ENCODE measurements at places on chromosomes 3 and 15.

DNA sequence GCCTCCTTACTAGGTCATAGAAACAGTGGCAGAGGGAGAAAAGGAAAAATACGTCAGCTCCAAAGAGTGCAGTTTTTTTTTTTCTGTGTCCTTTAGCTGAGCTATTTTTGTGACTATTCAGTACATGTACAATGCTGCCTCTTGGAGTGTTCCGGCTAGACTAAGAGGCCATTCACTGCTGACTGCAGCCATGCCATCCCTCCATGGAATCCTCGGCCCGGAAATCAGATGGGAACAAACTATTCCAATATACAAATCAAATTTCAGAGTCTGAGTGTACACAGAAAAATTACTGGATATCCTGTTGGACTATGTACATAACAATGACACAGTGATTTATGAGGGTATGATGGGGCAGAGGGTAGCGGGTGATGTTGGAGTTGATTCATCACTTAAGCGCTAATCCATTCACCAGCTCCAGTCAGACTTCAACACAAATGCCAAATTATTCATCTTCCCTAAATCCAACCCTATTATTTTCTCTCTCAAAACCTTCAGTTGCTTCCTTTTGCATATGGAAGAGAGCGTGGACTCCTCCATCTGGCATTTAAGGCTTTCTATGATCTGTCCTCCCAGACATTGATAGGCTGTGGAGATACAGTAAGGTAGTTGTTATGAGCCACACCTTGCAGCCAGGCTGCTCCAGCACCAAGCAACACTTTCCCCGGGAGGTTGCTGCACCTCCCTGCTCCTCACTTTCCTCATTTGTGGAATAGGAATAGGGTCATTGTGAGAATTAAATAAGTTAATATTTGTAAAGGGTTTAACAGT lies 109.1 kb downstream of the LPP start:
- DNase-seq = no peak

DNA sequence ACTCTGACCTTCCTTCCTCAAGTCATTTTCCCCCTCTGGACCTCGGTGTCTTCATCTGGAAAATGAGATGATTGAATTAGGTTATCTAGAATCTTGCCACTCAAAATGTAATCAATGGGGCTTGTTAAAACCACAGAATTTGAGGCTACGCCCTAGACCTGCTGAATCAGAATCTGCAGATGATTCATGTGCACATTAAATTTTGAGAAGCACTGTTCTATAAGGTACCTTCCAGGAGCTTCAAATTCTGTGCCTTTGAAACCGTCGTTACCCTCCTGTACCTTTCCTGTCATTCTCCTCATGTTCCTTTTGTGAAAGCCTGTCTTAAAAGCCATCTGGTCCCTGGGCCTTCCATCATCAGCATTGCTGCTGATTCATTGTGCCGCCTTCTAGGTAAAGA lies 172.4 kb upstream of the TOPAZ1 start:
- DNase-seq = no peak

DNA sequence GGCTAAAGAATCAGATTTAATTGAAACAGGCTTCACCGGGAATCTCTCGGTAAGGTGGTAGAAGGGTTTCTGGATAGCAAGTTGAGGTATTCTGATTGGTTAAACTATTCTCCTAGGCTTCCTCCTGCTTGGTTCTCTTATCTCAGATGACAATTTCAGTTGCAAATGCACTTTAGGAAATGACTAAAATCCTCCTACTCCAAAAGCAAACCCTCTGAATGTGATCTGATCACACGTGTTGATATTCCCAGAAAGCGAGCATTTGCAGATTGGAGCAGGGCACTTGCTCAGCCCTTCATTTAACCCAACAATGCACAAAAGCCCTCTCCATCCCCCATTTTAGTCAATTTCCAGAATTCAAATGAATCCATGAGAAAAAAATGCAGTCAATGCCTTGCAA lies 55.6 kb upstream of the ICE2 start:
- DNase-seq = no peak

DNA sequence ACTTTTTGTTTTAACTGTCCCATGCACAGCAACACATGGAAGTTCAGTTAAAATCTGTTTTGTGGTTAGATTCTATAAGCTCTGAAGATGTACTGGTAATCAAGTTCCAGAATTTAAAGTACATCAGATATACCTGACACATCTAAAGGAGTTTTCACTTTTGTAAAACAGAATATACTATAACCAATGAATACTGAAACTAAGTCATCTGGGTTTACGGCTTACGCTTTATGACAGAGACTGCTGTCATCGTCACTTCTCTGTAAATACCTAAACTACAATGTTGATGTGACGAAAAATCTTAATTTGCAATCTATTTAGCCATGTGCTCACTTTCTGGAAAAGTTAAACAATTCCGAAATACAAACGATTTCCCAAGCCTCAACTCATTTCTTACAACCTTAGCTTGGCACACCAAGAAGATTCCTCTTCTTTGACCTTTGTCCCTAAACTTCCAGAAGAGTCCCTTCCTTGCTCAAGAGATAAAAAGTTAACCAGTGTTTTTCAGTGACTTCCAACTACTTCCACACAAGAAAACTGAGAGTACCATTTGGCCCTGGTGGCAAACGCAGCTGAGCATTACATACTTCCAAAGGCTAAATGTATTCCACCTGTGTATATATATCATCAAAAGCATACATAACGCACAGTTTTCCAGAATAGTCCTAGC lies 56.8 kb upstream of the NEK10 start:
- DNase-seq = no peak

DNA sequence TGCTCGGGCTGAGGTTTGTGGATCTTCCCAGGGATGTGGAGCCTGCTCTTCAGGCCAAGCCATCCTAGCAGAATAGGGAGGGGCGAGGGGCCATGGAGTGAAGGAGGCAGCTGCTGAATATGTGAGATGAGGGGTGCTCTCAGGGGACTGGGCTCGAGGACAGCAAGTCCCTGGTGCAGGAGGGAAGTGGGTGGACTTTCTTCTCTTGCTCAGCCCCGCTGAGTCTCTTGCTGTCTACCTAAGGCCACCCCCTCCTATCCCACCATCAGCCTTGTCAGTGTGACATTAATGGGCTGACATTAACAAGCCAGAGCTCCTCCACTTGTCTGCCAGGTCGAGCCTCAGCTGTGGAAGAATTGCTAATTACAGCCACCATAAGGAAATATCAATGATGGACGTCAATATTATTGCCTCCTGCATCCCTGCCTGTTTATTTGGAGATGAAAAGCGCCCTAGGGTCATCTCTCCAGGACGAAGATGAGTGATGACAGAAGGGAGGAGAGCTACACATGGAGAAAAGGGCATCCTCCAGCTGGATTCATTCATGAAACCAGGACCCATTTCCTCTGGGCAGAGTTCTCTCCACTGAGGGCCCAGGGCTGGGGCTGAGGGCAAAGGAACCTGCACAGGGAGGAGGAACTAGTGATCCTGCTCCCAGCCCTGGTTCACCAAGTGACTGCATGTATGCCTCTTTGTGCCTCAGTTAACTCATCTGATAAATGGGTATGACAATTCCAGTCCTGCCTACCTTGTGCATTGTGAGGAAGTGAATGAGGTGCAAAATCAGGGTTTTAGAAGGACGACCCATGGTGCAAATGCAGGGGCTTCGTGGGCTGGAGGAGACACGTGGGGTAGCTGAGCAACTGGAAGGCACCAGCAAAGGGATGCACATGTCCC lies 34.9 kb upstream of the LINGO1 start:
- no peak for DNase-seq

DNA sequence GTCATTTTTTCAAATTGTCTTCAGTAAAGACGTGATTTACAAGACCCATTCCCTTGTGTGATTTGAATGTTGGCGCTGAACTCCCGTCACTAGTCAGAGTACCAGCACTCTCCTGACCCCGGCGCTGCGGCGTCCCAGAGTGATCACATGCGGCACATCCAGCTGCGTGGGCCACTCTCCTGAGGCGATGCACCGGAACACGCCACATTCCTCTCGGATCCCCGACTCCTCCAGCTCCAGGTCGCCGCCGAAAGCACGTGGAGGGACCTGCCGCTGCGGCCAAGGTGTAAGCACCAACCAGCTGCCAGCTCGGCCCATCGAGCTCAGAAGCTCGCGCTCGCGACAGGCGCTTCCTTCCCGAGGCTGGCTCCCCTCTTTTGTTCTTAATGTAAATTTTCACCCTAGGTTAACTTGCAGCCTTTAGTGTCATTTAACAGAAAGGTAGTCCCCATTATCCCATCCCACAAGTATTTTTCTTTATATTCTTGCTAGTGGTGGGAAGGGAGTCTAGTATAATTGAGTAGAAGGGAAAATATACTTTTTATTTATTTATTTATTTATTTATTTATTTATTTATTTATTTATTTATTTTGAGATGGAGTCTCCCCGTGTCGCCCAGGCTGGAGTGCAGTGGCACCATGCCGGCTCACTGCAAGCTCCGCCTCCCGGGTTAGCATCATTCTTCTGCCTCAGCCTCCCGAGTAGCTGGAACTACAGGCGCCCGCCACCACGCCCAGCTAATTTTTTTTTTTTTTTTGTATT lies 61.7 kb upstream of the VGLL3 start:
- DNase-seq = no peak

- no peak for DNase-seq
Observed at GRCh38 chr15:32956711-32957110, 237.8 kb downstream of the FMN1 start.

DNA sequence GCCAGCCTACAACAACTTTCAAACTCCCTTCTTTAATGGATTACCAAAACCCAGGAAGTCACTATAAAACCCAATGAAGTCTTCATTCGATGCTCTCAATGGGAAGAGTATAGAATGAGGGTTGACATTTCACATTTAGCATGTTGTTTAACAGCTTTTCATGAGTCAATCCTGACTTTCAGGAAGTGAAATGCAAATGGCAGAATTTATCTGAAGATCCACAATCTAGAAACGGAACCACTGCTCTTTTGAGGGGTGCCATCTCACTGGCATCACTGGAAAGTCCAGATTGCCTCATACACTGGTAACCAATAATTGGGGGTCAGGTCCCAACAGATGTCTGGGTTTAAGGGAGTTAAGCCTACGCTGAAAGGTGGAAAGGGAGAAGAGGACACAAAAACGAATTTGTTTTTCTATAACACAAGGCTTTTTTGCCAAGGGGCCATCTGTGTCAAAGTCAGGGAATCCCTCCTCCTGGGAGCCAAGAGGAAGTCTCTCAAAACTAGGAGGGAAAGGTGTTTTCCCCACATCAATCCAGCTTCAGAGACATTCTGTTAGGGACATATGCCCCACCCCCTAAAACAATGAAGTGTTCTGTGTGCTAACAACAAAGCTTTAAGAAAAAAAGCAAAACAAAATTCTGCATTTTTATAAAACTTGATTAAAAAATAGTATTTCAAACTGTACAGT lies 12.0 kb upstream of the ATP1B3 start:
- no peak for DNase-seq

DNA sequence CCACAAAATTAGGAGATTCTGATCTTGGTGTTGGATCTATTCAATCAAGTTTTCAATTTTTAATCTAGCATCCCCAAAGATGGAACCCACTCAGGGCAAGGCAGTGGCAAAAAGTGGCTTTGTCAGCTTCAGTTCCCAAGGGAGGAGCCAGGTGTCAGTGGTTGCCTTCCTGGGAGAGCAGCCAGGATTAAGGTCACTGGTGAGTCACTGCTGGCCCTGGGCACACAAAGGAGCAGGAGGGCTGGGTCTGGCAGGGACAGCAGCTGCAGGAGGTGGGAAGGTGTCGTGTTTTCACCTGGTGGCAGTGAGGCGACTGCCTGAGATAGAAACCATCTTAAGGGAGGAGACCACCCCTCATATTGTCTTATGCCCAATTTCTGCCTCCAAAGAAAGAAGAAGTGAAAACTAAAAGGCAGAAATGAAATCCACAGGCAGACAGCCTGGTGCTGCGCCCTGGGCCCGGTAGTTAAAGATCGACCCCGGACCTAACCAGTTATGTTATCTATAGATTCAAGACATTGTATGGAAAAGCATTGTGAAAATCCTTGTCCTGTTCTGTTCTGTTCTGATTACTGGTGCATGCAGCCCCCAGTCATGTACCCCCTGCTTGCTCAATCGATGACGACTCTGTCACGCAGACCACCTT lies 5.9 kb upstream of the KLHL25 start:
- DNase-seq = peak; percentile 80

- no peak for DNase-seq
Observed at GRCh38 chr15:28104326-28104725, 5.2 kb upstream of the OCA2 start.

- DNase-seq = no peak
Observed at GRCh38 chr15:43877371-43877770, 50.6 kb downstream of the WDR76 start.

GRCh38 chr15:63668601-63669000 lies 71.4 kb downstream of the FBXL22 start:
- DNase-seq = no peak

GRCh38 chr15:100663915-100664281 lies 61.5 kb downstream of the ASB7 start:
- DNase-seq = no peak

DNA sequence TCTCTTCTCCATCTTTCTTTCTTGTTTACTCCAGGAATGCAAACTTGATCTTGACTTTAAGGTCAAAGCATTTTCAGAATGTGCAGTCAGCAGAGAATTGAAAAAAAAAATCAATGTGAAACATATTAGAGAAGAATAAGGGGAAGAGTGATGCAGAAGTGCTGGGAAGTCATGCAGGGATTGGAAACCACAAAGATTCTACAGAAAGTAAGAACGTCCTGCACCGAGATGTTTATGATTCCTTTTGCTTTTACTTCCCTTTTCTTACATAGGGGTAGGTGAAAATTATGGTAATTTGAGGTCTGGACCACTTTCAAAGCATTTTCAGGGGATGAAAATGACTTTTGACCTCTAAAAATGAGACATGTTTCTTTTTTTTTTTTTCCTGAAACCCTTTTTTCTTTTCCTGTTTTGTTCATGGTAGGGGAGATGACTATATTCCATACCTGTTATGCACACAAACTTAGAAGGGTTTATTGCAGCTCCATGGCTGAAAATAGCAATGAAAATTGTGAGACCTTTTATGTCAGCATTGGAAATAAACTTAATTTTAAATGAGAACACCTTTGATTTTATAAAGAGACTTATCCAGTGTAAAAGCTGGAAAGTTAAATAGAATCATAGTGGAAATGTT lies 623.5 kb upstream of the TBL1XR1 start:
- DNase-seq = no peak

DNA sequence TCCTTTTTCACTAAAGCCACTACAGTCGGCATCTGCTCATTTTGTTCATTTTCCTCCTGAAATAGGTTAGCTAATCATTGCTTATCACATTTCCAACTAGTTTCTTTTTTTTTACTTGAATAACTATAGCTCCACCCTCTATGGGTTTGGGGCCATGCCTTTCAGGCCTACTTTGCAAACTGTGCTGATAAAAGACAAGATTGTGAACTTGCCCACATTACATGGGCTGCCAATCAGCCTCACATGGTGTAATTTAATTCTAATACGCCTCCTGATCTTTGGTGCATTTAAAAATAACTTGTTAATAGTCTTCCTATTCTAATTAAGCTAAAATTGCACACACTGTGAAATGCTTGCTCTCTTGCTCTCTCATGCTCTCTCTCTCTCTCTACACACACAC lies 90.5 kb downstream of the TGFBR2 start:
- DNase-seq = no peak

DNA sequence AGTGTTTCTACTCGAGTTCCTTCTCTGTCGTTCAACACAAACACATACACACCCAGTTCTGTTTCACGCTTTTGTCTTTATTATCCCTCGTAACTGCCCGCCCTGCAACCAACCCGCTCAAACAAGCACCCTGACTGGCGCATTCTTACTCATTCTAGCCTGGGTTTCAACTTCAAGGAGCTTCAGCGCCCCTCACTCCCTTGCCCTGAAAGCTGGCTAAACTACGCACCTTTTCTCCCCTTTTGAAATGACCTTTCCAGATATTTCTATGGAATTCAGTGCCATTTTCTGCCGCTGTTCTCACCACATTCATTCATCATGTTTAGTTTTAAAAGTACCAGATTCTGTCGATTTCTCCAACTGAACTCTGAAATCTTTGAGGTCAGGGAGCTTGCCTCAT lies 653 bp upstream of the MFSD1 start:
- DNase-seq = no peak

All from H54 (cell line).